NCI-H1930 (cell line): ENCODE measurements at places on chromosomes 1 and 21.

DNA sequence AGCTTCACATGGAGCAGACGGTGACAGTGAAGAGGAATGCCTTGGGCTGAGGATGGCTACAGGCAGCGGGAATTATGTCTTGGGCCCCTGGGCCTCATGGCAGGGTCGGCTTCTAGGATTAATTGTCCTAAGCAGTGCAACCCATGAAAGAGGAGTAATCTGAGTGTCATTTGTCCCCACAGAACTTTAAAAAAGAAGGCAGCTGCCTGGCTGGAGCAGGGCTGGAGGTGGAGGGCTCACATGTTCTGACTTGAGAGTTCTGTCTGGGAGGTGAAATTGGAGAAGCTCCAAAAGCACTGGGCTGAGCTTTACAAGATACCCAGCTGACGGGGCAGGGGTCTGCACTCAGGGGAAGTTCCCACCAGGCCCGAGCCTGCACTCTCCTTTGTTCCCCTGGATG is 22.6 kb downstream of the CACNA1S start:
- DNase-seq, result no peak

DNA sequence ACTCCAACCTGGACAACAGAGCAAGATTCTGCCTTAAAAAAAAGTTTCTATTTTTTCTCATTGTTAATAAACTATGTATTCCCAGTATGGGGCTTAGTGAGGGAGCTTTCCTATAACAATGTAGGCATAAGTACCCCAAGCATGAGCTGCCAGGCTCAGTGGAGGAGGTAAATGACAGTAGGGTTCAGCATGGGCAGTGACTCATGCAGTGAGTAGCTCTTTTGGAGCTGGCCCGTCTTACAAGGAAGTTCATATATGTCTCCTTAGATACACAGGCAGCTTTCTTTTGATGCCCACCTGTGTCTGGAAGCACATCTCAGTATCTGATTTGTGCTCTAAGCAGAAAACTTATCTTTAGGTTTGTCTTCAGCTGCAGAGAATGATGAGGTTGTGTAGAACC is 57.9 kb downstream of the ZNF678 start:
- no peak for DNase-seq

DNA sequence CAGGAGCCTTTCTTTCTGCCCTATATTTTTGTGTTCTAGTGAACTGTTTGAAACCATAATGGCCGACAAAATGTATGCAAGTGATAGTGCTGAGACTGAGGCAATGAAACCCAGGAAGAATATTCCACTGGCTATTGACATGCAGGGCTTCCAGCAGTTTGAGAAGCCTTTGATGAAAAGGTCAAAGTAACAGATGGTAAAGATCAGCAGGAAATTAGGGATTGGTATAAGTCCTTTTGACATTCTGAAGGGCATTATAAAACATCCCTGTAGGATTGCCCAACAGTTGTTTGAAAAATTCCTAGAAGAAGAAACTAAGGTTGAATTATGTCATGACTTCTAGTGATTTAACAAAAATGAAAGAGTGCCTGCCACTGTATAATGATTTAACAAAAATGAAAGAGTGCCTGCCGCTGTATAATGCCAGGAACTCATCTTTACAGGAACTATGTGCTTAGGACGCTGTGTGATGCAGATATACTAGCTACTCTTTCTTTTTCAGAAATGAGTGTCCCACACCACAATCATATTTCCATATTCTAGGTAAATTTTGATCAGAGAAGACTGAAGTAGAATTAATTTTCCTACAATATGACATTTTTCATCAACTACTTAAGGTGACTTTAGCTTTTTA is 283.9 kb upstream of the ST6GALNAC5 start:
- no peak for DNase-seq

DNA sequence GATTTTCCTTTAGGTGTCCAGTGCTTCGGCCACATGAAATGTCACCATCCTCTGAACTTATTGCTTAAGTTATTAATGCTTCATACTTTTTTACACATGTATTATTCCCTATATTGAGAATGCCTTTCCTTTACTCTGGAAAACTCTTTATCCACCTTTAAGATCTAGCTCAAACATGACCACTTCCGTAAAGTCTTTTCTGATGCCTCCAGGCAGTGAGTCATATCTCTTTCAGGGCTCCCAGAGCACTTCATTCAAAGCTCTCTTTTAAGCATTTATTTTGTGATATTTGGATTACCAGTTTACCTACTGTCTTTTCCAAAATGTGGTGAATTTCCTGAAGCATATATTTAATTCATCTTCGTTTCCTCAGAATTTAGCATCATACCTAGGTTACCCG is 178.9 kb downstream of the HS2ST1 start:
- DNase-seq, result no peak

DNA sequence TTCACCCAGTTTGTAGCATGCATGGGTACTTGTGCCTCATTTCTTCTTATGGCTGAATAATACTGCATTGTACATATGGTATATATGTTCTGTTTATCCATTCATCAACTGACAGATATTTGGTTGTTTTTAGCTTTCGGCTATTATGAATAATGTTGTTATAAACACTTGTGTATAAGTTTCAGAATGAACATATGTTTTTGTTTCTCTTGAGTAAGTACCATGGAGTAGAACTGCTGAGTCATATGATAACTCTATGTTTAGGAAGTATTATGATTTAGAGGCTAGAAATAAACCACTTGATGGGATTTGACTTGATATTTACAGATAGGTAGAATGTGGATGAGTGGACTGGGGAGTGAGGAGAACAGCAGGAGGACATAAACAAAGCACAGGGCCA is 48.6 kb downstream of the WNT2B start:
- DNase-seq, result no peak

DNA sequence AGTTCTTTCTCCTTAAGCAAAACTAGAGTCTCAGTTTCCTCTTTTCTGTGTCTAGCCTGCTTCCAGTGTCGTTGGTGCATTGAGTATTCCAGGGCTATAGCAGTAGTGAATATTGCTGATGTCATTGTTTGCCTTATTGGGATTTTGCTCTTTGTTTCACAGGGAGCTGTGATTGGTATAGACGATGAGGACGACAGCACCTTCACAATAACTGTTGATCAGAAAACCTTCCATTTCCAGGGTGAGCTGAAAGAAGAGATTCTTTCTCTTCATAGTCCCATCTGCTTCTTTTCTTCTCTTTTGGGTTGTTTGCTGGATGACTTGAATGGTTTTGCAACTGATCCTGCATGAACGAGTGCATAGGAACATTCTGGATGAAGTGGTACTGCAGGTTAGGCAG is 52.4 kb downstream of the OSBPL9 start:
- DNase-seq, result no peak

DNA sequence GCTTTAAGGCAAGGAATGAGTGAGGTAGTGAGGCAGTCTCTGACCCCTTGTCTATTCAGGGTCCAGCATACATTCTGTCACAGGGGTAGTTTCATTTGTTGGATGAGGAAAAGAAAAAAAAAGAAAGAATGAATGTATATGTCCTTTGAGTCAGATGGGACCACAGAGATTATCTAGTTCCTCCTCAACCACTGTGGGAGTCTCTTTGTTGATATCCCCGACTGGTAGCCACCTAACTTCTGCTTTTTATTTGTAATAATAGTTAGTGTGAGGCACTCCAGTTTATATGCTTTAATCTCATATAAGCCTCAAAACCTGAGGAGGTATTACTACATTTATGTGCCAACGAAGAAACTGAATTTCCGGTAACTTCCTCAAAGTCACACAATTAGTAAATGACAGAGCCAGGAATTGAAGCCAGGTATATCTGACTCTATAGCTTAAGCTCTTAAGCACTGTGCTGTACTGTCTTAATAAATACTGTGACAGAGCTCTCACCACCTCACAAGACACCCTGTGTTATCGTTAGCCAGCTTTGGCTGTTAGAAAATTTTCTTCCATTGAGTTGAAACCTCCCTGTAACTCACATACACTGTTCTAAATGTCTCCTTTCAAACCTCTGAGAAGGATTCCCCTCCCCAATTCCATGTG is 82.2 kb downstream of the MDM4 start:
- DNase-seq, result no peak

GRCh38 chr1:1177452-1178206 is 3.9 kb downstream of the TTLL10 start:
- no peak for DNase-seq

DNA sequence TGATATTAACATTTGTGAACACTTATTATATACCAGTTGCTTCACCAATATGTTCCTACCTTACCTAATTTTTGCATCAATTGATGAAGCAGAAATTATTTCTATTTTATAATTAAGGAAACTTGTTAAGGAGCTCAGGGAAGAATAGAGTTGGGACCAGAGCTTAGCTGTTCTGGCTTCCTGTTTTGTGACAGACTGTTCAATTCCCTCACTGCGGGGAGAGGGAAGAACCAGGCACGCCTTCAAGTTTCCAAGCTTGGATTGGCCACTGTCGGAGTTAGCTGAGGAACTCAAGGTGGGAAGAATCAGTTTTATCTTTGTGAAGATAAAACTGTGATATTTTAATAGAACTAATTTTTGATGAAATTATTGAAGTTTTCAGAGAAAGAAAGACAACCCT is 142.3 kb upstream of the LMO4 start:
- DNase-seq, result no peak

- DNase-seq, result no peak
Measured at GRCh38 chr1:167219194-167219593, 1.5 kb upstream of the POU2F1 start.

DNA sequence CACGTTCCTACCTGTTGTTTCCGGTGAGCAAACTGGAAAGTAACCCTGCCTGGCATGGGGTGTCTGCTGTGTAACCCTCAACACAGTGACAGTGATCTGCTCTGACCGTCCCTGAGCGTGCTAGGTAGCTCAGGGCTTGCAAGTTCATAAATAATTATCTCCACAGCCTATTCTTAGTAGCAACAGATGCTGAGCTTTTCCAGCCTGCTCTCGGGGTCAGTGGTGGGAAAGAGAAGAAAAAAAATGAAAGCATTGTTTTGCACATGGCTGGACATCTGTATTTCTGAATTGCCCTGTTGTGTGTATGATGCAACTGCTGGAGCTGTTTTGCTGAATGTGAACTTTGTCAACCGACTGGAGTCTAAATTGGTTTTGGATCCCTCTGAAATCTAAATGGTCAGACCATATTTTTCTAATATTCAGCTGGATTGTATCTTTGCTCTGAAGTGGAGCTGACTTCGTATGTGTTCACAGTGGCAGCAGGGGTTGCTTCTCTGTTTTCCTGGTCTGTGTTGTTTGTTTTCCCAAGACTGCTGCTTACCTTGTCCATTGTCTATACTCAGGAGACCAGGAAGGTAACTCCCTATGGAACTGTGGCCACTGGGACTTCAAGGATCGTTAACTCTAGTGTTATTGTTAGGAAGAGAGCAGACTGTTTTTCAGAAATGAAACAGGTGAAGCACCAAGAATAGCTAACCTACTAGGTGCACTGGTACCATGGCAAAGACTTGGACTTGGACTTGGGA is 27.0 kb downstream of the TGFB2 start:
- no peak for DNase-seq

DNA sequence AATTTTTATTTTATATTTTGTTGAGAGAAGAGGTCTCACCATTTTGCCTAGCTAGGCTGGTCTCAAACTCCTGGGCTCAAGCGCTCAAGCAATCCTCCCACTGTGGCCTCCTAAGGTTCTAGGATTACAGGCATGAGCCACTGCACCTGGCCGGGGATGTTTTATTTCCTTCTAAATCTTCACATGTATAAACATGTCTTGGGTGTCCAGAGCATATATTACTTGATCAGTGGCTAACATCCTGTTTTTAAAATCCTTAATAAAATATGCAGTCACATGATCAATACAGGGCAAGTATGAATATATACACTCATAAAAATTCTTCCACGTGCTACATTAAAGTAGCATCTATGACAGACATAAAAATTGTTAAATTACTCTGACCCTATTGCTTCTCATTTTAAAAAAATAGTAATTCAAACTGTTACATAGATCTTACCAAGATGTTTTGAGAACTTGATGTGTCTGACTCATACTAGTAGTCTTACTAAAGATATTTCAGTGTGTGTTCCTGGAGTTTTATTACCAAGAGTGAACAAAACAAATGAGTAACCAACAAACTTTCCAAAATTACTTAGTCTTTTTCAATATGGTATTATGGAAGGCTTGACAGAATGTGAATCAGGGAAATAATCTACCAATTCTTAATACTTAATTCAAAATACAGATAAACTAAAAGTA is 222.5 kb downstream of the SLC45A1 start:
- no peak for DNase-seq

DNA sequence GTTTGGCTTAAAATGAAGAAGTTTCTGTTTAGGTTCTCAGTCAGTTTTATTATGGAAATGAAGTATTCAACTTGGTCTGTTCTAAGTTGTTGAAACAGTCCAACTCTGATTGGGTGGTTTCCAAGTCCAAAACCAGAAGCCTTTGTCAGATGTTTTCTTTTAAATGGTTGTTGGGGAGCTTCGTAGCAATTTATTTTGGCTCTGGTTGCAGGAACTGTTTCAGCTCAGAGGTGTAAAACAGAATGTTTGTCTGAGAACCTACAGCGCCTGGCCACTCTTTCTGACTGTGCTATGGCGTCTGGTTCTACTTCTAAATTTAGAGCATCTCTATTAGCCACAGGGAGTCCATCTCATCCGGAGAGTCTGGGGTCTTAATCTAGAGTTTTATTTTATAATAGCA is 582.6 kb upstream of the TMPRSS15 start:
- DNase-seq, result no peak

DNA sequence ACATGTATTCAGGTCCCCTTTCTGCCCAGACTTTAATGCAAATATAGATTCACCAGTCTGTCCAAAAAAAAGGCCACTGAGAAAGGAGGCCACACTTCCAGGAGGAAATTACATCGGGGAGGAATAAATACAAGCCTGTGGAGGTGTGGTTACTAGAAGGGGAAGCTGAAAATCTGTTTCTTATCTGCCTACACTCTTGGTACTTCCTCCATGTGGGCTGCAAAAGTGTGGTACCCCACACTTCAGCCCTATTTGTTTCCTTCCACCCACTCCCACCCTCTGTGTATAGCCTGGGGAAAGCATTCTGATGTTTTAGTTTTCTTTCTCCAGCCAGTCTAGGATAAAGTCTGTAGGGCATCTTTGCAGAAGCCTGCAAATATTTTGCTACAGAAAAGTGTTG is 38.4 kb downstream of the UTP25 start:
- no peak for DNase-seq

DNA sequence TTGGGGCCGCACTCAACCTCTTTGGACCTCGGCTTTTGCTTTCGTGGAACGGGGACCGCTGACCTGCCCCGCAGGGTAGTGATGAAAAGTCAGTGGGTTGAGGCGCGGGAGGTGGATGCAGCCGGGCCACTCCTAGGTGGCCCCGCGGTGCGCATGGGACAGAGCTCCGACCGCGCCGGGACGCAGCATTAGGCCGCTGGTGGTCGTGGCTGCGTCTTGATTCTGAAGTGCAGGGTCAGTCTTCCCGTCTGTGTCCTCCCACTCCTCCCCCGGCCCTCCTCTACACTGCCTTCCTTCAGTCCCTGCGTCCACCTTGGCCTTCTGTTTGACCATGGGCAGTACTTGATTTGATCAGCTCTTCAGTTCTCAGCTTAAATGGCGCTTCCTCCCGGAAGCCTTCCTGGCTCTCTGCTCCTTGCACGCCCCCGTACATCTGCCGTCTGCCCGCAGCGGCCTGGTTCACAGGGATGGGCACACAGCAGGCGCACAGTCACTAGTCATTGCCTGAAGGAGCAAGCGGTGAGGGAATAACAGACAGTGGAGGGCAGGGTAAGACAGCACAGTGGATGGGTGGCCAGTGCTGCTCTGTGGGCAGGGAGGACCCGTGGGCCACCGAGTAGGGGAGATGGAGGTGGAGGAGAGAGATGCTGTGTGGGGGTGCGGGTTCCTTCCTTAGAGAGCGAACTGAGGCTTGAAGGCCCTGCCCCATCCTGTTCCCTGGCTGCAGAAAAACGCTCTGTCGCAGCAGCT is 633 bp downstream of the THEMIS2 start:
- DNase-seq, result no peak
